Stimulated activated CD4-positive, alpha-beta T cell treated with anti-CD3 and anti-CD28 coated beads, TNF-alpha, amount 100 ng/mL, for 1 hour (primary cell): ENCODE measurements at places on chromosomes 5 and 9.

- DNase-seq: no peak
These were observed 1.7 kb upstream of the RABL6 start for GRCh38 chr9:136806067-136806466.

GRCh38 chr9:134185536-134186011, 21.2 kb upstream of the RNU6ATAC start:
- DNase-seq: no peak

DNA sequence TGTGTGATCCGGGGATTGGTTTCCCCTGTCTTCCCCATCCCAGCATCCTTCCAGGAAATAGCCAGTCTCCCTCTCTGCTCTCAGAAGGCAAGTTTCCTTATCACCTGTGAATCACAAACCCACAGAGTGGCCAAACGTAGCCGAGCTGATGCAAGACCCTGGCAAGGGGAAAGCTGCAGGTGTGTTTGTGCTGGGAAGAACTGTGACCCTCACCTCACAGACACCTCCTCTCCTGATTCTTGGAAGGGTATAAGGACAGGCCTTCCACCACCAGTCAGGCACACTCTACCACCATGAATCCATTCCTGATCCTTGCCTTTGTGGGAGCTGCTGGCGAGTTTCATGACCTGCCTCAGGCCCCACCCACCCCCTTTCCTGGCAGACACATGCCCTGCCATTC, at the start of gene PRSS3:
Gene PRSS3, plus strand, starts transcription at position 281 of the 400 bp plus-strand sequence. Its CDS starts 13 bp downstream, at position 294.
- DNase-seq: no peak

- no peak for DNase-seq
These were observed 19.2 kb downstream of the NKD2 start for GRCh38 chr5:1027631-1028441.

- no peak for DNase-seq
These were observed 163.5 kb downstream of the SEMA6A start for GRCh38 chr5:116411101-116411571.

GRCh38 chr9:89634995-89635742, 30.4 kb downstream of the GADD45G start:
- DNase-seq: no peak

DNA sequence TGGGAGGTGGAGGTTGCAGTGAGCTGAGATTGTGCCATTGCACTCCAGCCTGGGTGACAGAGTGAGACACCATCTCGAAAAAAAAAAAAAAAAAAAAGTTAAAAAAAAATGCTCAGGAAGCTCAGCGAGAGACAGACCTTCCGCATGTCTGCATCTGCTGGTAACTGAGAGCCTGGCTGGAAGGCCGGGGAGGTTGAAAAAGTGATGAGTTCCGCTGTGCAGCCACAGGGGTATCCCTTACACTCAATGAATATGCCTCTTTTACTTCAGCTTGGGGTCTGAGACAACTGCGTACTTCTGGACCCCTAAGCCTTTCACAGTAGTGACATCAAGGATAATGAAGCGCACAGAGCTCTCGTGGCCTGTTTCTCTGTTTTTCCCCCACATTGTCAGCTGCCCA, 179.9 kb upstream of the KLF4 start:
- DNase-seq: no peak

- DNase-seq: no peak
These were observed 212.3 kb downstream of the TRIM36 start for GRCh38 chr5:114957384-114957783.

GRCh38 chr9:123478967-123479602, 123.1 kb downstream of the CRB2 start:
- DNase-seq: no peak

DNA sequence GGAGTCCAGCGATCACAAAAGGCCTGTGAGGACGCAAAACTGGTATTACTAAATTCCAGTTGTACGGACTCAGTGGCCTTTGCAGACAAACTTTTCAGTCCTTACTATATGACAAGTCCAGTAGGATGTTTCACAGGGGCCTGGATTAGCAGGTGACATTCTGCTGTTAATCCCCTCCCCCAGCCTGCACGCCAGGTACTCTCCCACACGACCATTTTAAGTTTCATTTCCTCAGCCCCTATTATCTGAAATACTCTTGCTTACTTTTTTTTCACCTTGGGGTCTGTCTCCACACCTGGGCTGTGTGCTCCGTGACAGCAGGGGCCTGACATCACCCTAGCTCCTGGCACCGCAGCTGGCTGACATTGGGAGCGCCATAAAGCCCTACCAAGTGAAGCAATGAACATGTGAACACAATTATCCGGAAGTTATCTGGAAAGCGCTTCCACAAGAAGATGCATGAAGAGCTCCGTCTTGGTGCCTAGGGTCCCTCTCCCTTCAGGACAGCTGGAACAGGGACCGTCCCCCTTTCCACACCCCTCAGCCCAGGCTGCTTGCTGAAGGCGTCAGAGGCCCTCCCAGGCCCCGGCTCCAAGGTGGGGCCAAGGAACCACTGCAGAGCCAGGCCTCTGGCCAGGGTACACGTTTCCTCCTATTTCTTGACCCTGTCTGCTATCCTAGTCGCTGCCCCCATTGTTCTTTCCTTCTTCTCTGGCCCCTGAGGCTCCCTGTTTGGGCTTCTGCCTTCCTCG, 39.7 kb upstream of the ZNF622 start:
- DNase-seq: no peak

DNA sequence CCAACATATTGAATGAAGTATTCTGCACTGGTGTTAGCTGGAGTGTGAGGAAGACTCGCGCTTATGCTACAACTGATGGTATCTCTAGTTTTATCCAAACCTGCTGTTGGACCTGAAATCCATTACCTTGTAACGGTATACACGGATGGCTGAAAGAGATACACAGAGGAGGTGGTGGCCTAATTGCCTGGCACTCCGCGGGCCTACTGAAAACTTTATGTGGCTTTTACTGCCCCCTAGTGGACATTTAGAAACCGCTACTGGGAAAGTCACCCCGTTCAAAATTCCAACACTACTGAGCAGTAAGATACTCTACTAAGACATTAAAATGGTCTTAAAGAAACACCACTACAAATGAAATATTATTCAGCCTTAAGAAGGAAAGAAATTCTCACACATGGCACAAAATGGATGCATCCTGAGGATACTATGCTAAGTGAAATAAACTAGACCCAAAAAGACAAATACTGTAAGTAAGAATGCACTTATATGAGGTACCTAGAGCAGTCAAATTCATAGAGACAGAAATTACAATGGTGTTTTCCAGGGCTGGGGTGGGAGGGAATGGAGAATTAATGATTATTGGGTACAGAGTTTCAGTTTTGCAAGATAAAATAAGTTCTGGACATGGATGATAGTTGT, 100.4 kb downstream of the TTLL11 start:
- DNase-seq: peak; percentile 16

- DNase-seq: no peak
These were observed 157.9 kb upstream of the ALDH1B1 start for GRCh38 chr9:38234479-38235170.

GRCh38 chr9:131473198-131473885, 29.4 kb upstream of the POMT1 start:
- no peak for DNase-seq

DNA sequence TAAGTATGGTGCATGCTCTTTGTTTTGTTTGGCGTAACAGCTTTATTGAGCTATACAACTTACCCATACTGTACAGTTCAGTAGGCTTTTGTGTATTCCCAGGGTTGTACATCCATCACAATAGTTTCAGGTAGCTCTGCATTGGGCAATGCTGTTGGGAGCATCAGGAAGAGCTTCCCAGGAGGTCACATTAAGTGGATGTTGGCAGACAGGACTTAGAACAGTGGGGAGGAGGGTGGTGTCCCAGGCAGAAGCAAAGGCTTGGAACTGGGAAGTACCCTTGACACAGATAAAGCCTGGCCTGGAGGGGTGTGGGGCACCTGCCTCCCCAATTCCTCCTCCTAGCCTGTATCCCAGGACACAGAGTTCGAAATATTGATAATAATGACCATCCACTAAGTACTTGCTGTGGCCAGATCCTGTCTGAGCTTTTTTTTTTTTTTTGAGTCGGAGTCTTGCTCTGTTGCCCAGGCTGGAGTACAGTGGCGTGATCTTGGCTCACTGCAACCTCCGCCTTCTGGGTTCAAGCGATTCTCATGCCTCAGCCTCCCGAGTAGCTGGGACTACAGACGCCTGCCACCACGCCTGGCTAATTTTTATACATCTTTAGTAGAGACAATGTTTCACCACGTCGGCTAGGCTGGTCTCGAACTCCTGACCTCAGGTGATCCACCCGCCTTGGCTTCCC, 1.3 kb downstream of the BBLN start:
- no peak for DNase-seq

- DNase-seq: no peak
These were observed 99.2 kb downstream of the PSAT1 start for GRCh38 chr9:78396087-78396486.

DNA sequence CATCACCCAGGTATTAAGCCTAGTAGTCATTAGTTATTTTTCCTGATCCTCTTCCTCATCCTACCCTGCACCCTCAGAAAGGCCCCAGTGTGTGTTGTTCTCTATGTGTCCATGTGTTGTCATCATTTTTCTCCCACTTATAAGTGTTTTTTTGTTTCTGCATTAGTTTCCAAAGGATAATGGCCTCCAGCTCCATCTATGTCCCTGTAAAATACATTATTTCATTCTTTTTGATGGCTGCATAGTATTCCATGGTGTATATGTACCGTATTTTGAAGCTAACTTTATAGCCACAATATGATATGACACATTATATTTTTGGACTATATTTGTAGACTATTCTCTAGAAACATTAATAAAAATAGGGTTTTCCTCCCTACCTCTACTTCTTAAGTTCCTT, 324.4 kb upstream of the EDIL3 start:
- DNase-seq: no peak

GRCh38 chr5:77077829-77078176, 9.3 kb downstream of the ZBED3 start:
- no peak for DNase-seq

DNA sequence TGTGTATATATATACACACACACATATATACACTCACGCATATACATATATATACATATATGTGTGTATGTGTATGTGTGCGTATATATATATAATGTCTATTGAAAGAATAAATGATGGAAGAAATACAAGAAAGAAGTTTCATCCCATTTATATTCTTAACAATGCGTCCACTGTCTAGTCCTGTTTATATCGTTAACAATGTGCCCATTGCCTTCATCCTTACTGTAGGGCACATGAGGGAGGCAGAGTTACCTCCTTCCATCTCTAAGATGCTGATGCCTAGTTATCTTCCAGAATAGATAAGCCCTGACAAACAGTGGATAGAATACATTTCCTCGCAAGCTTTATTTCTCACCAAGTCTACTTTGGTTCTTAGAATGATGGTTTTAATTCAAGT, 389.8 kb upstream of the SEMA6A start:
- no peak for DNase-seq

DNA sequence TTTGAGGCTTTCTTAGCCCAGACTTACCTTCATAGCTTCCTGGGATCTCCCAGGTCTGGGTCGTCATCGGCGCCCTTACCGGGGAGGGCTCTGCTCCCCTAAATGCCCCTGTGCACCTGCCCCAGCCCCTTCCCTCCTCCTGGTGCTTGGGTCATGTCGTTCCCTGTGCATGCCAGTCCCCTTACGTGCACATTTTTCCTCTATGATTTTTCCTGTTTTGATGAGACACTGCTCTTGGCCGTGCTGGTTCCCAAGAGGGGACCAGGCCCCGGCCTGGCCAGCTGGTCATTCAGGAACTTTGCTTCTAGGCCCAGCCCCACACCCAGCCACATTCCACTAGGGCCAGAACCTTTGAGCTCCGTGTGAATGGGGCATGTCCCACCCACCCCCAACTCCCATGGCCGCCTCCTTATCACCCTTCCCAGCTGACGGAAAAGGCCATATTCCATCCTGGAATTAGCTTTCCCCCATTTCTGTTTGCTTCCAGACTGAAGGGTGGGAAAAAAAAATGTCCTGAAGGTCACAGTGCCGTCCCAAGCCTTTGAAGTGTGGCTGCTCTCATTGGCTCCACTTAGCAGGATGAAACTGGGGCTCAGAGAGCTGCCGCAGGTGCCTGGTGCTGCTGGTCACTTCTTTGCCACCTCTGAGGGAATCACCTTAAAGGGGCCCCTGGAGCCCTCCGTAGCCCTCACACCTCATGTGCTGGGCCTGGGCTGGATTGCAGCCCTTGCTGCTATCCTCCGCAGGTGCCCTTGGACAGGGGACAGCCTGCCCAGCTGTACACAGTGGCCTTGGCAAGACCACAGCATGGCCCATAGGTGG, 25.1 kb downstream of the ERGIC1 start:
- DNase-seq: no peak
